Stimulated activated CD4-positive, alpha-beta T cell treated with anti-CD3 and anti-CD28 coated beads, Interleukin-1b, Interleukin-23, amount 100 ng/mL, for 1 hour (primary cell): ENCODE measurements at places on chromosomes 4 and X.

DNA sequence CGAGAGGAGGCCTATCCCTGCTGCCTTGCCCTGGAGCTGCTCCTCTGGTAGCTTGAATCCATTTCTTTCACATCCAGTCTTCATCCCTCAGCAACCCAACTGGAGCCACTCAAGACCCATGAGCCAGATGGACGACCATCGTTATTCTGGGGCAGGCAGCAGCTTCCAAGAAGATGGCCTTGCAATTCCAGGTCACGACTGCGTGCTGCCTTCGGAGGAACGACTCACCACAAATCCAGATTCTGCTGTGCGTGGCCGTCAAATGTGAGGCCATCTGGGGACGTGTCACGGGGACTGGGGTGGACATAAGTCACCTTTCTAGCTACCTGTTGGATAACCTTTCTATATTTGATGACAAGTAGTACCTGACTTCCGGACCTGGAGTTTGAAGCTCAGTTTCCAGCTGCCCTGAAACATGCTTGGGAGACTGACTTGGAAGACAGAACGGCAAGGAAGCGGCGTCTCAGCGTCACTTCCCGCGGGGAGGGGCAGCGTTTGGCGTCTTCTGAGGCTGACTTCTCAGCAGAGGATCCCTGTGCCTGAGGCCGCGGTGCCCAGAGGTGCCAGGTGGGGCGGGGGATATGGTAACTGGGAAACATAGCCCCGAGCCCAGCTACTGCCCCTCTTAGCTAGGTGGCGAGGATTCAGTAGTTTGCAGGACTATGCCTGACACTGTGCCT is 11.7 kb upstream of the TMEM271 start:
- DNase-seq: no peak

- no peak for DNase-seq
These were observed 527 bp downstream of the NOA1 start for GRCh38 chr4:56976837-56977320.

DNA sequence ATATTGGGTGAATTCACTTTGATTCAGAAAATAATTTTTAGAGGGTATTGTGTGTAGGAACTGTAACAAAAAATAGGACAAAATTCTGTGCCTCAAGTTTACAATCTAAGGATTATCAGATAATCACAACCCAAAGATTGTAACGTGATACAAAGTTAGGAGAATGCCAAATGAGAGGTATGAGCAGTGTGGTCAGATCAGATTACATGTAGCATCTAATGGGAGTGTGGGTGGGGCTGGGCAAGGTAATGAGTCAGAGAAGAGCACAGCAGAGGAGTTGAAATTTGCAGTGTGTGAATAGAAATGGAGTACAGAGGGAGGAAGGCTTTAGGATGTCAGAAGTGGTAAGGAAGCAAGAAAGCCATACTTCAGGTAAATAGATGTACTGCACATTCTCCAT is 103.4 kb upstream of the TEX13A start:
- DNase-seq: no peak

- no peak for DNase-seq
These were observed 147.0 kb downstream of the PDGFC start for GRCh38 chr4:156824451-156825060.

- no peak for DNase-seq
These were observed 390.6 kb downstream of the CFAP47 start for GRCh38 chrX:36310136-36310535.

DNA sequence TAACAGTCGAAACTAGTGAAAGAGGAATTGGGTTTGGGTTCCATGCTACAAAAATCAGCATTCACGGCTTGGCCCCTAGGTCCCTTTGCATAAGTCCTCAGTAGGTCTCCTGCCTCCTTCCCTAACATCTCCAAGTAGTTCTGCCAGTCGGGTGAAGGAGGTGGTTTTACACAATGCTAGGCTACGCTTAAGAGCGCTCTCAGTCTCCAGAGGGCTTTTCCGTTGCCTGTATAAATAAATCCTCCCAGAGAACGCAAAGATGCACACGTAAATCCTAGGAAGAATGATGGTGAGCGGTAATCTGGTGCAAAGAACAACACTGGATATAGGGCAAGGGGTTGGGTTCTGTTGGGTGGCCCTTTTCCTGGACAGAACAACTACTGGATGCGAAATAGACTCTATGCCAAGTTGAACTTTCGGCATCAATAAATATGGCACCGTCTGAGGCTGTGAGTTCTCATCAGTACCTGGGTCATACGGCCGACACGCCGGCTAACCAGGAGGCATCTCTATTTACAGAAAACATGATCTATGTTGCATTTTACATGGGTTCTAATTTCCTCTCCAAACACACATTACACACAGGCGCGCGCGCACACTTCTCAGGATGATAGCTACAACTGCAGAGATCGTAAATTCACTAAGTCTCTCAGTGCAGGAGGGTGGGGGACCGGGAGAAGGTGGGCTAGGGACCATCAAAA is 1.3 kb downstream of the CAMK2D start:
- no peak for DNase-seq

DNA sequence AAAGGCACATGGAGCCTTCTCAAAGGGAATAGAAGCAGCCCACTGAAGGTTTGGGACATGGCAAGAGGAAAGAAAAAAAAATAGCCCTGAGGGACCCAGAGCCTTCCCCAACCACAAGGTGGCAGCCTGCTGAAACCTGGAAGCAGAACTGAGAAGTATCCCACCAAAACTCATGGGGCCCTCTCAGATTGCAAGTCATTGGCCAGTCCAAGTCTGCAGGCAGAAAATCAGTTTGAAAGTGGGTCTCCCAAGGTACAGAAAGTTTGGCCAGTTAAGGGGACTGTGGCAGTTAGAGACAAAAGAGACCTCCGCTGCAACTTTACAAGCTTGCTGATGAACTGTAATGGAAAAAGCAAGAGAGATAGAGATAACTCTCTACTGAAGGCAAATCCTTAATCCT is 155.8 kb downstream of the ANTXR2 start:
- DNase-seq: peak; percentile 4

- no peak for DNase-seq
These were observed 401.8 kb upstream of the RPS6KA3 start for GRCh38 chrX:20668550-20668949.

GRCh38 chr4:156830351-156830750 is 141.2 kb downstream of the PDGFC start:
- no peak for DNase-seq

- DNase-seq: no peak
These were observed 12.1 kb upstream of the CSN2 start for GRCh38 chr4:69977582-69977981.

DNA sequence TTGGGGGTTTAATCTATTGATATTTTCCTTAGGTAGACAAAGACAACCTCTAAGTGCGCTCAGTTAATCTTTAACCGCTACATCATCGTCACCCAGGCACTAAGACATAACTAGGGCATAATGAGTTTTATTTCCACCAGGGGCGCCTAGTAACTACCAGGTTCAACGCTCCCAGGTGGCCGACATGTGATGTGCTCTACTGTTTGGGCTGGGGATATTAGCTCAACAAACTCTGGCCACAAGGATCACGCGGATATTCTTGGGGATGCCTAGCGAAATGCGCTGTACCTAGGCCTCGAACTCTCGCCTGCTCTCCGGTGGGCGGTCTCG is 915 bp upstream of the RAB33B start:
- peak; percentile 22 for DNase-seq

DNA sequence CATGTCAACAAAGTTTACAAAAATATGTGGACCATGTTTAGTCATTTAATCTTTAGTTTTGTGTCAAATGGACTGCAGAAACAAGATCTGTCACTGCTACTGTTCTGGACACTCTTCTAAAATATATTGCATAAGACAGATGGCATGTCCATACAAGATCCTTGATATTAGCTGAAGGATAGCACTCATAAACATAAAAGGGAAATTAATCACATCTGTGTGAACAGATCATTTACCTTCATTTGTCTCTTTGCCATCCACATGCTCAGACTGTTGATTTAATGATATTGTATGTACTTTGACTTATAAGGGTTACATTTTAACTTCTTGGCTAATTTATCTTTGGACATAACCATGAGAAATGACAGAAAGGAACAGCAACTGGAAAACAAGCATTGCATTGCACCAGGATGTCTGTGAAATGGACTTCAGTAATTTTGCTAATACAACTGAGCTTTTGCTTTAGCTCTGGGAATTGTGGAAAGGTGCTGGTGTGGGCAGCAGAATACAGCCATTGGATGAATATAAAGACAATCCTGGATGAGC is at the start of gene UGT2B7:
UGT2B7 (plus strand) TSS at position 364 of the 546 bp plus-strand sequence; CDS start at position 411, 47 bp downstream.
- DNase-seq: no peak

DNA sequence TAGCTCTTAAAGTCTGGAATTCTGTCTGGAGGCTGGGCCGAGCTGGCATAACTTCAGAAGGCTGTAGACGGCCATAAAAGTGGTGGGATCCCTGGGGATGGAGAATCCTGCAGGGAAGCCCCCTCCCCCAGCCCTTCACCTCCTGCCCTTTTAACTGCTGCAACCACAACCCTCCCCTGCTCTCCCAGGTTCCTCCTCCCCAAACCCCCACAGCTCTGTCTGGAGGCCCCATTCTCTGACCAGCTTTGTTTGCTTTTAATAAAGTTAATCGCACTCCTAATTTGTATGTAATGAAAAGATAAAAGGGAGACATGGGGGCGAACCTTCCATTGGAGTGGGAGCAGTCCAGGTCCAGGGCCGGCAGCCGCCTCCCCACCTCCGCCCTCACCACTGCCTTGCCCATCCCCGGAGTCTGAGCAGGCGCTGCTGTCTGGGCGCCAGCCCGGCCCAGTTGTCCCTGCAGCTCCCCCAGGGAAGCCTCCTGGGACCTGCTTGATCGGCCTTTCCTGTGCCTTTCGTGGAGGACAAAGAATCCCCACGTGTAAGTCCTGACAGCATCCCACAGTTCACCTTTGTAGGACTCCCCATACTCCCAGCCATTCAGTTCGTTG is 84.3 kb downstream of the PJA1 start:
- DNase-seq: no peak

GRCh38 chr4:61753739-61754138 is 553.6 kb downstream of the ADGRL3 start:
- DNase-seq: no peak

DNA sequence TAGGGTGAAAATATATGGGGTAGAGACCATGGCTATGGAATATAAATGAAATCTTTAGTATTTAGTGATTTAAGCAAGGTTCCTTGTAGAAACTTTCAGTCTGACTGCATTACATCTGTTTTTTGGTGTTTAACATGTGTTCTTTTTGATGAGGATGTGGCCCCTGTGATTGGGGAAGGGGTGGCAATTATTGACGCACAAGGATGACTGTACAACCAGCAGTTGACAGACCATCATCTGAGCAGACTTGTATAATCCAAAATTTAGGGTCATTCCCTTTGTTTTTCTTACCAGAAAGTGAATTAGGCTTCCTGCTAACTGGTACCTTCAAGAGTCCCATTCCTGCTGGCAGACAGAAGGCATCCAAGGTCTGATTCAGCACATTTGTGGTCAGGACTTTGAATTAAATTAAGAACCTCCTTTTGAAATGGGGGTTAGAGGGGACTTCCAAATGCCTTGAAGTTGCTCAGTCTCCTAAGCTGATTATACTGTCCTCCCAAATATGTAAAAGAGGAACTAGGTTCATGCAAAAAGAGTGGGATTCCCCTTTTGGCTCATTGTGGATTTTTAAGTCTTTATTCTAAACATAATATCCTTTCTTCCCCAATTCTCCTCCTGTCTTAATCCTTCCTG is 112.4 kb upstream of the CXCL13 start:
- DNase-seq: no peak

GRCh38 chr4:58688568-58688967 is 1578.4 kb upstream of the IGFBP7 start:
- DNase-seq: no peak
